ENCODE measurements at places on chromosomes 1 and 21. TPM values are rescaled to one million over a fixed set of nuclear protein-coding genes. Genes with fewer than 3 reads are reported as not detected.

- H3K36me3 ChIP-seq: no peaks in the 10 kb centered on the region
- DNase-seq: no peak
- H3K4me1 ChIP-seq: no peaks in the 10 kb centered on the region
- H3K27me3 ChIP-seq: no peaks in the 10 kb centered on the region
- no peak overlapping the region for H3K4me3 ChIP-seq
These were observed 56.6 kb upstream of the GPR88 start for GRCh38 chr1:100481303-100481702.

- no peaks in the 10 kb centered on the region for H3K4me1 ChIP-seq
- no peaks in the 10 kb centered on the region for H3K36me3 ChIP-seq
- H3K4me3 ChIP-seq: no peak overlapping the region
- no peaks in the 10 kb centered on the region for H3K27me3 ChIP-seq
- H3K27ac ChIP-seq: no peak overlapping the region
These were observed 7.0 kb downstream of the PTCH2 start for GRCh38 chr1:44835738-44836675.

DNA sequence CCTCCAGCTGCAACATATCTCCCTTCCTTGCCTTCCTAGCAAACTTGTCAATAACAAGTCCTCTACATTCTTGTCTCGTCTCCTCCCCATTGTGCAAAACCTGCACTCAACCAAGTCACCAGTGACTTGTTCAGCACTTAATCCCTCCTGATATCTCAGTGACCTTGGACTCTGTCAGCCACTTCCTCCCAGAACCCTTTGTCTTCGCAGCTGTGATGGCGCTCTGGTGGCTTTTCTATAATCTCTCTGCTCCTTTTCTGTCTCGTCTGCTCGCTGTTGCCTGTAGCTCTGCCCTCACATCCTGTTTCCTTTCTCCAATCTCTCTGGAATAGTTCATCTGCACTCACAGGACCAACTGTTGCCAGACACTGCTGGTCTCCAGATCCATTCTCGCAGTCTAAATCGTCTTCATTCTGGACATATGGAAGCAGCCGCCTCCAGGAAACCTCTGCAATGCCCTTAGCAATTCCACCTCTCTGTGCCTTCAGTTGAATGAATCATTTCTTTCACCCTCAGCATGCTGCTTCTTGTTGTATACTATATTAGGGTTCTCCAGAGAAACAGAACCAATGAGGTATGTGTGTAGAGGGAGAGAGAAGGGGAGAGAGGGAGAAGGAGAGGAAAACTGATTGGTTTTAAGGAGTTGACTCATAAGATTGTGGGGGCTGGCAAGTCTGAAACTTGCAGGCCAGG, 17.4 kb upstream of the IFNAR2 start:
- no peak overlapping the region for H3K4me3 ChIP-seq
- H3K27me3 ChIP-seq: no peaks in the 10 kb centered on the region
- H3K4me1 ChIP-seq: peaks cover 42% of the 10 kb centered on the region
- no peaks in the 10 kb centered on the region for H3K36me3 ChIP-seq
- H3K27ac ChIP-seq: 0 out of 2 replicates have a peak overlapping the region, but pooled peaks have one; percentile 12
- no peak for DNase-seq

DNA sequence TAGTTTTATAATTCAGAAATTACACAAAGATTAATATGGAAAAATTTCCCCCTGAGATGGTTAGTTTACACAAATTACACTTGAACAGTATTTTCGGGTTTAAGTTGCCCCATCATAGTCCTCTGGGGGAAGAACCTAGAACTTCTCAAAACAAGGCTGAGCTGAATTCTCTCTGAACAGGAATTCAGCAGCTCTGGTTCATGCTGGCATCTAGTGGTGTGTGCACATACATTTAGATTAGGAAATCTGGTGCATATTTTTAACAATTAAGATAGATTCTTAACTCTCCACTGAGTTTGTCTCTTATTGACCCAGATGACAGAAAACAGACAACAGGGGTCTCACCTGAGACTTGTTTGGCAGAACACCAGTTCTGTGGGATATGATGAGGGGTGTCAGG, 410.7 kb downstream of the DSCAM start:
- no peak overlapping the region for H3K27ac ChIP-seq
- H3K4me1 ChIP-seq: no peaks in the 10 kb centered on the region
- DNase-seq: no peak
- H3K27me3 ChIP-seq: no peaks in the 10 kb centered on the region
- no peak overlapping the region for H3K4me3 ChIP-seq

- peak overlapping the region; percentile 60 for H3K27ac ChIP-seq
- no peak overlapping the region for H3K4me3 ChIP-seq
- peaks cover 40% of the 10 kb centered on the region for H3K4me1 ChIP-seq
- H3K27me3 ChIP-seq: no peaks in the 10 kb centered on the region
- DNase-seq: no peak
These were observed 14.1 kb downstream of the CNR2 start for GRCh38 chr1:23899070-23899469.

GRCh38 chr1:115873184-115873583, 32.3 kb upstream of the NHLH2 start:
- DNase-seq: no peak
- H3K4me3 ChIP-seq: no peak overlapping the region
- H3K27ac ChIP-seq: no peak overlapping the region
- no peaks in the 10 kb centered on the region for H3K27me3 ChIP-seq

DNA sequence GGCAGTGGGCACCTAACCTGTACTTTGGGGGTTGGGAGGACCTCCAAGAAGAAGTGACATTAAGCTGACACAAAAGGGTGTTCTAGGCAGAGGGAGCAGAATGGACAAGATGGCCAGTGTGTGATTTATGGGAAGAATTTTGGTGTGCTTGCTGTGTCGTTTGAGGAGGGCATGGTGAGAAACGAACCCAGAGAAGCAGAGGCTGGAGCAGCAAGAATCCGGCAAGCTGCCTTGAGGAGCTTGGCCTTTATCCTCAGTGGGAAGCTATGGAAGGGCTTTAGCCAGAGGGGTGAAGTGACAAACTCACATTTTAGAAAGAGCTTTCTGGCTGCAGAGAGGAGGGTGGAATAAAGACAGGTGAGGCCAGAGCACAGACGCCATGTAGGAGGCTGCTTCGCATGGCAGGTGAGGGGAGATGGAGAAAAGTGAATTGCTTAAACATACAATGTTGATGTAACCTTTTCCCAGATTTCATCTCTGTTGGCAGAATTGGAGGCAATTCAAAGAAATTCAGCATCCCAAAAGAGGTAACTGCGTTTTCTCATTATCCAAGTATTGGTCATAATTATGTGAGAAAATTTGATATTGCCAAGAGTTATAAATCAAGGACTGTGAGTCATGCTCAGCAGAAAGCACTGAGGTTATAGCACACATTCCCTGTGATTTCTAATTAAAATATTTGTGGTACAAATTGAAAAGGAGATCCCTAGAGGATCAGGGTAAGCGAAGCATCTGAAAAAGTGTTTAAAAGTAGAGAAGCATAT, 26.5 kb downstream of the TRIM45 start:
- no peaks in the 10 kb centered on the region for H3K4me1 ChIP-seq
- H3K36me3 ChIP-seq: peaks cover 62% of the 10 kb centered on the region
- no peak overlapping the region for H3K4me3 ChIP-seq
- H3K27ac ChIP-seq: no peak overlapping the region

DNA sequence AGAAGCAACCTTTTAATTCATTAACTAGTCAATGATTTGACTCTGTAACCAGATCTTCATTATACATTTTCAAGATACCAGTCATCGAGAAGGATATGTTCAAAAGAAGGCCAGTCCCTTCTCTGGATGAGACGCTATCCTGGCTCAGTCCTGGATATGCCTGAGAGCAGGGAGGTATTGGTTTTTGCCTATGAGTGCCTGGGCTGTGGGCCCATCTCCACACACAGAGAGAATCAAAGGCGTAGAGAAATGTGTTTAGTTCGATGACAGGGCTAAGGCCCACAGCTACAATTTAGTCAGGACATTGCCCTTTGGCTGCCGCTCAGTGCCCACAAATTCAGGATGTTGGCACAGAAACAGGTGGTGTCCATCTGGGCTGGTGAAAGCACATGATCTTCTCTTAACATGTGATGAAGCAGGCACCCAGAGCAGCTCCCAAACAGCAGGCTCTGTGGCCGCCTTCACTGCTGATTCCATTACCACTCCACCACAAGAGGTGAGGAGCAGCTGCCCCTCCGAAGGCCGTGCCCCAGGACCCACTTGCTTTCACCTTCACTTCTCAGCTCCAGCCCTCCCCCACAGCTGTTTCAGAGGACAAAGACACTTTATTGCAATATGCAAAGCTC, 24.7 kb downstream of the ACKR1 start:
- DNase-seq: no peak
- no peaks in the 10 kb centered on the region for H3K4me1 ChIP-seq
- no peak overlapping the region for H3K27ac ChIP-seq
- no peaks in the 10 kb centered on the region for H3K36me3 ChIP-seq

GRCh38 chr1:118396829-118397495, 211.9 kb upstream of the SPAG17 start:
- H3K4me1 ChIP-seq: no peaks in the 10 kb centered on the region
- DNase-seq: no peak
- no peaks in the 10 kb centered on the region for H3K27me3 ChIP-seq
- no peaks in the 10 kb centered on the region for H3K36me3 ChIP-seq
- no peak overlapping the region for H3K4me3 ChIP-seq
- no peak overlapping the region for H3K27ac ChIP-seq

- no peaks in the 10 kb centered on the region for H3K4me1 ChIP-seq
- no peak overlapping the region for H3K4me3 ChIP-seq
- no peak overlapping the region for H3K27ac ChIP-seq
- no peaks in the 10 kb centered on the region for H3K27me3 ChIP-seq
These were observed 2028.7 kb downstream of the NCAM2 start for GRCh38 chr21:23026878-23027277.

- no peak for DNase-seq
- H3K27me3 ChIP-seq: 0 out of 2 replicates have a peak, but pooled peaks cover 3% of the 10 kb centered on the region
- H3K27ac ChIP-seq: no peak overlapping the region
- H3K36me3 ChIP-seq: no peaks in the 10 kb centered on the region
- H3K4me1 ChIP-seq: no peaks in the 10 kb centered on the region
These were observed 72.7 kb upstream of the FAM20B start for GRCh38 chr1:178953034-178953433.

DNA sequence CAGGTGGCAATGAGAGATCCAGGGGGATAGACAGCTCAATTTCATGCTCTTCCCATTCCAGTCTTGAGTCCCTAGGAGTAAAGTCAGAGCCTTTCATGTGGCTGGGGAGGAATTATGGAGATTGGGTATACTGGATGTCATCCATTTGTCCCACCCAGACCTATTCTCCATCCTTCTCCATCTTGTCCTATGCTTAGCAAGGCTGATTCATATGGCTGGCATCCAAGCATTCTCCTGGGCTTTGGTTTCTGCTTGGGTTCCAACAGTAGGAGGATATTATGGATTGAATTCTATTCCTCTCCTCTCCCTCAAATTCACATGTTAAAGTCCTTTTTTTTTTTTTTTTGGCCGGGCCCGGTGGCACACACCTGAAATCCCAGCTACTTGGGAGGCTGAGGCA, 3.8 kb upstream of the CDC20 start:
- no peaks in the 10 kb centered on the region for H3K4me1 ChIP-seq
- H3K27ac ChIP-seq: no peak overlapping the region
- H3K36me3 ChIP-seq: no peaks in the 10 kb centered on the region
- H3K4me3 ChIP-seq: no peak overlapping the region
- H3K27me3 ChIP-seq: no peaks in the 10 kb centered on the region
- no peak for DNase-seq

DNA sequence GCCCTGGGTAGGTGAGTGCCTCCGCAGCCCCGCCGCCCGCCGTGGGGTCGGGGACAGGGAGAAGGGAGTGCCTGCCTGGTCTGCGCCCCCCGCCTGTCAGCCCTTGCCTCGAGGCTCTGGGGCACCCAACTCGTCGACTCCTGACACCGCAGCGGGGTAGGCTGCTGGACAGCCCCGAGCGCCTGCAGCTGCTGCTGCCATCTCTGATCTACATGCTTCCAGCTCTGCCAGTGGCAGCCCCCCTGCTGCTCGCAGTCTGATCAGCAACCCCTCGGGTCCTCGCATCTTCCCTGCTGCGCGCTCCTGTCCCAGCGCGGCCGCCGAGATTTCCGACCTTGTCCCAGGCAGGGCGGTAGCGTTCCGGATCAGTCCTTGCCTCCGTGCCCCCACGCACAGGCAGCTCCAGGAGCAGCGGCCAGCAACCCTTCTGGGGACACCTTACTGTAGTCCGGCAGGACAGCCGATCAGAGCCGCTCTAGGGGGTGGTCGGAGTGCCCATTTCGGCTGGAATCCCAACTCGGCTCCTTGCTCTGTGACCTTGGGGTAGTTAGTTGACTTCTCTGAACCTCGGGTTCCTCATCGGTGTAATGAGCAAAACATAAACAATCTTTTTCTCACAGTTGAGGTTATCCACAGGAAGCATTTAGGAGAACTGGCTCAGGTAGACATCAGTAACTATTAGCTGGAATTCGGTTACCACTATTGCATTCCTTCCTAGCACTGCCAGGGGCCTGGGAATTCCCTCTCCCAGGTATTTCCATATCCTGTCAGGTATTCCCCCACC, 540 bp downstream of the BCAN start:
- H3K36me3 ChIP-seq: no peaks in the 10 kb centered on the region
- no peak overlapping the region for H3K4me3 ChIP-seq
- no peak overlapping the region for H3K27ac ChIP-seq
- H3K4me1 ChIP-seq: peaks cover 8% of the 10 kb centered on the region

GRCh38 chr1:175733722-175734121, 9.7 kb downstream of the TNR start:
- H3K27me3 ChIP-seq: no peaks in the 10 kb centered on the region
- H3K4me1 ChIP-seq: no peaks in the 10 kb centered on the region
- H3K36me3 ChIP-seq: no peaks in the 10 kb centered on the region

DNA sequence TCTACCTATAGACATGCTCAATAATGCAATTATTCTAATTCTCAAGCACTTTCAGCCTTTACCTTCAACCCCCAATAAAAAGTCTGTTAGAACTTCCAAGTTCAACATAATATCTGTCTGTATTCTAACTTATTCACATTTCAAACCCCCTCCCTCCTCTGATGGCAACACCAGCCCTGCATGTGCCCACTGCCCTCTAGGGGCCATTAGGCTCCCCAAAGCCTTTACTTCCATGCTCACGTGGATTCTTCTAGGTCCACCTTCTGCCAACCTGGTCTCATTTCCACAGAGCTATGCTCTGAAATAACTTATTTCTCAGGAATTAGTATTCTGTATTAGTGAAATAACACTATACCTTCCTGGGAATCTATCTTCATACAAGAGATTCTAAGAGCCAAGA, 22.2 kb upstream of the KPRP start:
- no peaks in the 10 kb centered on the region for H3K4me1 ChIP-seq
- no peaks in the 10 kb centered on the region for H3K36me3 ChIP-seq
- no peak for DNase-seq
- no peak overlapping the region for H3K27ac ChIP-seq

TSPAN2 gene
- not detected for total RNA-seq

GUCA2A gene
- not detected for total RNA-seq

MEX3A gene
- total RNA-seq: 5.1 TPM

TFF2 gene
- not detected for total RNA-seq

ALX3 gene
- not detected for total RNA-seq

OMA1 gene
- 23.6 TPM for total RNA-seq

FCGR1A gene
- not detected for total RNA-seq

Data from GM12878 (cell line).